ENCODE measurements at places on chromosomes 13 and 19.

DNA sequence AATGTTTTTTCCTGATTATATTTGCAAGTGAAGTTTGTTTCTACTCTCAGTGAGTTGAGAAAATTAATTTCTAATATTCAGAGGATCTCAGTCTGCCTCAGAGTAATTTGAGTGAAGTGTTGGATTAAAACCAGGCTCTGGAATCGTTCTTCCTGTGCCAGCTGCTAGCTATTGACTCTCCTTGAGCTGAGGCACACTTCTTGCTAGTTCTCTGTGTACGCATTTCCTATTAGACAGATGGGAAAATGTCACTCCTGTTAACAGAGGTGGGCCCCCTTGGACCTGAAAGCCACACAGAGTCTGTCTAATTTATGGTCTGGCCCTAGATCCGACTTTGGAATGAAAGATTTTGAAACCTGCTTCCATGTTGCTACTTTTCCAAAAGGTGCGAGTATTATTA lies 107.6 kb upstream of the RNF113B start:
- no peak for DNase-seq

DNA sequence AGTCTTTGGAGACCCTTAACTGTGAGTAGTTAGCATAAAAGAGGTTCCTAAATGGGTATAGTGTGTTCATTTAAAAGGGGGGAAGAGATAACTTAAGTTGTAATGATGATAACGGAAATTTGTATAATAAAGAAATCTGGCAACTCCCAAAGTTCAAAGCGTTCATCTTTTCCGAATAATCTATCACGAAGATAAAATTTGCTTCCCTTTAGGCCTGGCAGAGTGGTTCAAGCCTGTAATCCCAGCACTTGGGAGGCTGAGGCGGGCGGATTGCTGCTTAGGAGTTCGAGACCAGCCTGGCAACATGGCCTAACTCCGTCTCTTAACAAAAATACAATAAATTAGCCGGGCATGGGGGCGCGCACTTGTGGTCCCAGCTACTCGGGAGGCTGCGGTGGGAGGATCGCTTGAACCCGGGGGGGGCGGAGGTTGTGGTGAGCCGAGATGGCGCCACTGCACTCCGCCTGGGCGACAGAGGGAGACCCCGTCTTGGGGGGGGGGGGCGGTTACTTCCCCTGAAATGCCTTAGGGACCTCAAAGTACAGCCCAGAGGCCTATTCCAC lies 934 bp downstream of the N4BP2L2 start:
- no peak for DNase-seq

GRCh38 chr13:109998684-109999533 lies 212.5 kb upstream of the IRS2 start:
- DNase-seq = no peak

DNA sequence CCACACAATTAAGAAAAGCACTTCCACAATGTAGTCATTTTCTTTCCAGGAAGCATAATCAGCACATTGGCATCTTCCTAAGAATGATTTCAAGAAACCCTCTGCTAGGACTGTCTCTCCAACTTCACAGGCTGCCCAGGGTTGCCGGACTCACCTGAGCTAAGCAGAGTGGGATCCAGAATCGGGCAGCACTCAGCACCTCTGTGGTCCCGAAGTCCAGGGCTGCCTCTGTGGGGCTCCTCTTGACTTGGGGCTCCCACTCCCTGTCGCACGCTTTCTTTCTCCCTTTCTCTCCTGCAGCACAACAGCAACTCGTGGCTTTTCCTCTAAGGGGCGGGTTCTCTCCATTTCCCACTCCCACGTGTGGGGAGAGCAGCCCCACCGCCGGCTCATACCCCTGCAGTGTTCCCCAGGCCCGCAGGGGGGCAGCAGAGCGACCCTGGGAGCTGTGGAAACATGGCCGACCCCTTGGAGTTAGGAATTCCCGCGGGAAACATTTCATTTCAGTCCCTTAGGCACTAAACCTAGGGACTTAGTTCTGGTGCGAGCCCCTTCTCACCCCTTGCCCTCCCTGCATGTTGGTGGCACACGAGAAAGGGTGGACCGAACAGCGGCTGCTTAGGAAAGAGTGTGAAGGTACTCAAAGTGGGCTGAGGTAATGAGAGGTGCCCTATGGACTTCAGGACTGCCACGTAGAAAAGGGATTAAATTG lies at the start of gene TMEM272:
Gene TMEM272 (minus strand): TSS at position 316 of the 712 bp plus-strand sequence. CDS start 6,647 bp downstream, outside the sequence.
- DNase-seq = no peak

- no peak for DNase-seq
These were observed 32.9 kb upstream of the CPB2 start for GRCh38 chr13:46137627-46138317.

GRCh38 chr13:75079226-75079625 lies 402.7 kb downstream of the TBC1D4 start:
- DNase-seq = no peak

DNA sequence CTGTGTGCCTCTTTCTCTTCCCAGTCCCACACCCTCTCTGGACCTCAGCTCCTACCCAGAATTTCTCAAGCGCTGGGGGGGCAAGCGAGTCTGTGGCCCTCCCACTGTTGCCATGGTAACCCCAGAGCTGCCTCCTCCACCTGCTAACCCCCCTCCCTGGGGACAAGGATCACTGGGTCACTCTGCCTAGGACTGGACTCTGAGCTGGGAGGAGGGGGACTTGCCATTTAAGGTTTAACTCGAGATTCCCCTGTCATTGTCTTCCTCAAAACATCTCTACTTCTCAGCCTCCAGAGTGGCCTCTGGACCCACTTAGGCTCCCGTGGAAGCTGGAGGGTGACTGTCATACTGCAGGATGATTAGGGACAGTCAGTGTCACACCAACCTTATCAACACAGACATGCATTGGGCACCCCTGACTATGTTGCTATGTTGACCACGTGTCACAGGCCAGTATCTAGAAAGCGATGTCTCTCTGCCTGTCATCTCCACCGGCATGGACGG lies 2.2 kb downstream of the PALM3 start:
- no peak for DNase-seq

DNA sequence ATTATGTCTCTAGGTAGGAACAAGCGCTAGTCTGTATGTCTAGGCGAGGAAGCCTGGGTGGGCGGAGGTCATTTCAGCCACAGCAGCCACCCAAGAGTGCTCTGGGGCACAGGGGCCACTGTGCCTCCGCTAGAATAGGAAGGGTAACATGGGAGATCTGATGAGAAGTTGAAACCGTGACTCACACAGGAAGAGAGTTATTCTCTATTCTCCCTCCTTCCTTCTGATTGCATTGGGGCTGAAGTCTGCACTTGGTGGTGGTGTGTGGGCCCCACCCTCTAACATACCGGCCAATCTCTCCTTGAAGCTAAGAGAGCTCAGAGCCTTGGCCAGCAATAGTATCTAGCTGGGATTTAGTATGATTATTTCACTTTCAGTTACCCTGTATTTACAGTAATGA lies 20.3 kb upstream of the GGACT start:
- no peak for DNase-seq

GRCh38 chr19:277581-278165 lies 13.5 kb downstream of the PLPP2 start:
- DNase-seq = no peak
